Colonic mucosa (tissue), 4 donors: ENCODE measurements at places on chromosomes 11 and 22. TPM values are rescaled to one million over a fixed set of nuclear protein-coding genes. Genes with fewer than 3 reads are reported as not detected.
A peak's percentile ranks its signal among the peaks of the same experiment; 100 is the strongest.

DNA sequence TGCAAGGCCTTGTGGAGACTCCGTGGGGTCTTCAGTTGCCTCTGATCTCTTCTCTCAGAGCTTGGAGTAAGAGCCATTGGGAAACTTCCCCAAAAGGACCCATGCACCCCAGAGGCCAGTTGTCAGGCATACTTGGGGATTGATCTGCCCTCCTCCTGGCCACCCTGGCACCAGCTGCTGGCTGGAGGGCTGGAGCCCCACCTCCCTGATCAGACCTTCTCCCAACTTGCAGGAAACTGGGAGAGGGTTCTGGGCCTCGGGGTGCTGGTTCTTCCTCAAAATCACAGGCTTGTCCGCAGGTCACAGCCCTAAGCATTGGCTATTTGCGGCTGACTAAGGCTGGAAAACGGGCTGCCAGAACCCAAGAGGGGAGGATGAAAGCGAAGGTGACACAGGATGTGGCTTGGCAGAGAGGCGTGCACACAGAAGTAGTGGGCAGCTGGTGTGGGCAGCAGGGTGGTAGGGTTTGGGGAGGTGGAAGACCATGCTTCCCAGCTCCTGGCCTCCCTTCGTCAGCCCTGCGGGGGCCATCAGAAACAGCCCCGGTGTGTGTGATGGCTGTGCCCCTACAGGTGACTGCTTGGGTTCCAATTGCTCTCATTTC lies 1.3 kb upstream of the DGKZ start:
- DNase-seq = no peak
- no peaks in the 10 kb centered on the region for H3K36me3 ChIP-seq
- H3K4me1 ChIP-seq = peaks cover 8% of the 10 kb centered on the region
- peak overlapping the region; percentile 4 for H3K27ac ChIP-seq
- H3K4me3 ChIP-seq = peak overlapping the region; percentile 26
- no peaks in the 10 kb centered on the region for H3K27me3 ChIP-seq

CALCB gene
- total RNA-seq = 0.16 TPM

DNA sequence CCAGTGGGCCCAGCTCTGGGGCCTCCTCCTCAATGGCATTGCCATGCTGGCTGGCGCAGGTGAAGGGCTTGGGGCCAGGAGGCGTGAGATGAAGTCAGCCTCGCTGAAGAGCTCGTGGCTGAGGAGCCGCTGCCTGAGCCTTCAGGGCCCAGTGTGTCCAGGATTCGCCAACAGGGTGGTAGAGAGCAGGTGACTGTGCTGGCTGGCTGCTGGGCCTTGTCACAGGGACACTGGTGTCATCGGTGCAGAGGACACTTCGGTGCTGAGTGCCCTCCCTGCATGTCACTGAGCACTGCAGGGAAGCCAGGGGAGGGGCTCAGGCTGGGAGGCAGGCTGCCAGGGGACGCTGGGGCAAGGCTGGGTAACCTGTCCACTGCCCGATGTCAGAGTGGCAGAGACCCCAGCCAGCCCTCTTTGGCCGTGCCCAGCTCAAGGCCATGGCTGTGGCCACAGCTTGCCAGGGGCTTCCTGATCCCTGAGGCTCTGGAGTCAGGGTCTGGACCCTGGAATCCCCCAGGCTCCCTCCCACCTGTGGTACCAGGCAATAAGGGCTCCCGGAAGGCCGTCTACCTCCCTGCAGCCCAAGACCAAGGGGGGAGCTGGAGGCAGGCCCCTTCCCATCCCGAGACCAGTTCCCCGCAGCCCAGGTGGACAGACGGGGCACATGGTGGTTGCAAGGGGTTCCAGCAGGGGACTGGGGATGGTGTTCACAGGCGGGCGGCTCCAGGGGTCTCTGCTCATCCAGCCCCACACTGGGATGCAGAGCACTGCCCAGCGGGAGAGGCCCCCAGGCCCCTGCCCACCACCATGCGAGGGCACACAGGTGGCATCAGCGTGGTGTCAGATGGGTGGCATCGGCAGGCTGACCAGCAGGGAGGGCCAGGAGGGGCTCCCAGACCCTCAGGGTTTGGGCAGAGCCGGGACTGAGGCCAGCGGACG lies 63.9 kb downstream of the ARFGAP3 start:
- no peaks in the 10 kb centered on the region for H3K27me3 ChIP-seq
- no peak overlapping the region for H3K4me3 ChIP-seq
- H3K4me1 ChIP-seq = no peaks in the 10 kb centered on the region
- no peak for DNase-seq
- H3K36me3 ChIP-seq = no peaks in the 10 kb centered on the region
- H3K27ac ChIP-seq = no peak overlapping the region

CCDC85B gene
- total RNA-seq = 16.3 TPM

DNA sequence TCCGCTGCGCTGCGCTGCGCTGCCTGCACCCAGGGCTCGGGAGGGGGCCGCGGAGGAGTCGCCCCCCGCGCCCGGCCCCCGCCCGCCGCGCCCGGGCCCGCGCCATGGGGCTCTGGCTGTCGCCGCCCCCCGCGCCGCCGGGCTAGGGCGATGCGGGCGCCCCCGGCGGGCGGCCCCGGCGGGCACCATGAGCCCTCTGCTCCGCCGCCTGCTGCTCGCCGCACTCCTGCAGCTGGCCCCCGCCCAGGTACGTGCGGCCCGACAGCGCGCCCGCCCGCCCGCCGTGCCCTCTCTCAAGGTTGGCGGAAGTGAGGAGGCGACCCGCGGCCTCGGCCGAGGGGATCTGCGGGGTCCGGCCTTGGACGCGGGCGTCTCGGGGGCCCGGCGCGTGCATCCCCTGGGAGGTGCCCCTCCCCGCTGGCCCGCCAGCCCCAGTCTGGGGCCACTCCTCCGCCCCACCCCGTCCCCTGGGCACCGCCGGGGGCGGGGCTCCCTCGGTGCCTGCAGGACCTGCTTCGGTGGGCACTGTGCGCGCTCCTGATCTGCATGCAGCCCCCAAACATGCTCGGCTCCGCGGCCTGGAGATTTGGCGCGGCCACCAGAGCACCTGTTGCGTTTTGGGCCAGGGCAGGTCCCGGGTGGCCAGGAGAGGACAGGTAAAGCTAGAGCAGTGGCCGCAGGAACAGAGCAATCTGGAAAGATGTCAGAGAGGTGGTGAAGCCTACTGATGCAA lies 429 bp downstream of the VEGFB start:
- H3K4me1 ChIP-seq = peaks cover 16% of the 10 kb centered on the region
- H3K27me3 ChIP-seq = no peaks in the 10 kb centered on the region
- H3K36me3 ChIP-seq = no peaks in the 10 kb centered on the region
- peak overlapping the region; percentile 68 for H3K4me3 ChIP-seq
- peak; percentile 78 for DNase-seq

- no peaks in the 10 kb centered on the region for H3K4me1 ChIP-seq
- no peak for DNase-seq
- H3K4me3 ChIP-seq = no peak overlapping the region
- H3K27ac ChIP-seq = no peak overlapping the region
- no peaks in the 10 kb centered on the region for H3K36me3 ChIP-seq
Measured at GRCh38 chr11:103368145-103368544, 258.9 kb downstream of the DYNC2H1 start.

- no peak overlapping the region for H3K27ac ChIP-seq
- no peak for DNase-seq
- H3K4me3 ChIP-seq = no peak overlapping the region
- H3K4me1 ChIP-seq = no peaks in the 10 kb centered on the region
Measured at GRCh38 chr11:92391808-92392207, 167.2 kb downstream of the FAT3 start.

DNA sequence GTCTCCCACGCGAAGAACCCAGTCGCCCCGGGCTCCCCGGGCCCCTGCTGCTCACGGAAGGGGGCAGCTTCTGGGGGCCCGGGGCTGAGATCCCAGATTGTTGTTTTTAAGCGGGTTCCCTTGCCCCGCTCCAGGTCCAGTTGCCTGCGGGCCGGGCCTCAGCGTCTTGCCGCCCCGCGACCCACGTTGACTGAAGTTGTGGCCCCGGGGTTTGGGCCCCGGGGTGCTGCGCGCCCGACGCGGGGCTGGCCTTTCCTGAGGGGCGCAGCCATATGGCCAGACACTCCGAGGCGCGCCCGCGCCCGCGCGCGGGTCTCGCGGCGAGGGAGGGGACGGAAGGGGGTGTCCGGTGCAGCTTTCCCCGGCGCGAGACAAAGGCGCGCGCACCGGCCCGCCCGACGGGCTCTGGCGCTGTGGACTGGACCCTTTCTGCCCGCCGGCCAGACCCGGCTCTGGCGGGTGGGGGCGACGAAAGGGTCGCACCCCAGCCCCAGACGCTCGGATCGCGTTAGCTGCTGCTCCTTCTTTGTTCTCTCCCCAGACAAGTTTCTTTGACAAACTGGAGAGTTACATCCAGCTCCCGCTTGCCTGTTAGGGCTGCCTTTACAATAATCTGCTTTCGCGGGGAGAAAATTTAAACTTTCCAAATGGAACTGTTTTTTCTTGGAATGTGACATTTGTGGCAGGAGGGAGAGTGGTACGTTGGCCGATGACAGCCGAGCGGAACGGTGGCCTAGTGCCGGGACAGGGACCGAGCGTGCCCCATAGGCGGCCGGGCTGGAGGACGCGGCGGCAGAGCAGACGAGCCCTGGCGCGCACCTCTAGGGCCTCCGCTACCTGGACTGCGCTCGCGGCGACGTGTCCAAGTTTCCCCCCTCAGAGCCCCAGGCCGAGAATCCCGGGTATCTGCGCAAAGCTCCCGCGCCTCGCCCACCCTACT lies 716 bp downstream of the AMOTL1 start:
- H3K36me3 ChIP-seq = no peaks in the 10 kb centered on the region

DNA sequence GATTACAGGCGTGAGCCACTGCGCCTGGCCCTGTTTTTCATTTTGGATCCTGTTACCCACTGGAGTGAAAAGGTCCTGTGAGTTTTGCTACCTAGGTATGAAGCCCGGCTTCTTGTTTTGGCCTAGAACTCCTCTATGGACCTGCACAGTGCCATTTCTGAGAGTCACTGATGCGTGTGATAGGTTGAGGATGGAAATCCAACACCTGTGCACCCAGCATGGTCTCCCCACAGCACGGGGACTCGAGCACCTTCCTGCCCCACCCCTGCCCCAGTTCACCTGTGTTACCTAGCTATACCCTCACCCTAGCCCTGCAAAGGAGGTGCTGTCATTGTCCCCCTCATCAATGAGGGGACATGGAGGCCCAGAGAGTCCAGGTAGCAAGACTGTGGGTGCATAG lies 5.1 kb downstream of the FBLN1 start:
- no peak for DNase-seq
- no peak overlapping the region for H3K27ac ChIP-seq
- no peaks in the 10 kb centered on the region for H3K4me1 ChIP-seq
- no peaks in the 10 kb centered on the region for H3K36me3 ChIP-seq

GRCh38 chr22:32328306-32329201 lies 29.1 kb upstream of the RFPL3 start:
- H3K27ac ChIP-seq = no peak overlapping the region
- no peaks in the 10 kb centered on the region for H3K36me3 ChIP-seq
- no peaks in the 10 kb centered on the region for H3K4me1 ChIP-seq
- no peak for DNase-seq
- H3K27me3 ChIP-seq = no peaks in the 10 kb centered on the region
- H3K4me3 ChIP-seq = no peak overlapping the region

APOA5 gene
- not detected for total RNA-seq
